Stimulated activated CD4-positive, alpha-beta T cell treated with anti-CD3 and anti-CD28 coated beads, Interleukin-2, amount 100 ng/mL, for 4 hours (primary cell): ENCODE measurements at places on chromosomes 1 and 21.

- no peak for DNase-seq
These were observed 128.0 kb downstream of the PSMG1 start for GRCh38 chr21:39055167-39055767.

GRCh38 chr1:64894438-64895196 is 71.7 kb downstream of the JAK1 start:
- DNase-seq = no peak

DNA sequence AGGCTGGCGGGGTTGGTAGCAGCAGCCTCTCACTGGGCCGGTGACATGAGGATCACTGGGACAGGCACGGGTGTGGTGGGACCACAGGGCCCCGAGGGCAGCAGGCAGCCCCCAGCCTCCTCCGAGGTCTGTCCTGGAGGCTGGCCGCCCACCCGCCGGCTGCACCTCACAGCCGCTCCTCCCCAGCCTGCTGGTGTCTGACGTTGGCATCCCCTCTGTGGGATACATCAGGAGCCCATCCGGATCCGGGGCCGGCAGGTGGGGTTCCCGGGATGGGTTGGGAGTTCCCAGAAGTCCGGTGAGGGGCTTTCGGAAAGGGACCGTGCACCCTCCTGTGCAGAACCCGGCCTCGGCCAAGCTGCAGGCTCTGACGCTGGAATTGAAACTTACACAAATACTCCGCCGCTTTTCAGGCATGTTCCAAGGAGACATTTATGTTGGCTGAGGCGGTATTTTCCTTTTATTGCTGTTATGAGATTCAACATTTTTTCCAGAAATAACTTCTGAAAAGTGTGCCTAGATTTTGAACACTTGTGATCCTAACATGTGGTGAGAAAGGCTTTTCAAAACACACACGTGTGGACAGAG is 142.1 kb upstream of the ARHGEF16 start:
- DNase-seq = no peak

DNA sequence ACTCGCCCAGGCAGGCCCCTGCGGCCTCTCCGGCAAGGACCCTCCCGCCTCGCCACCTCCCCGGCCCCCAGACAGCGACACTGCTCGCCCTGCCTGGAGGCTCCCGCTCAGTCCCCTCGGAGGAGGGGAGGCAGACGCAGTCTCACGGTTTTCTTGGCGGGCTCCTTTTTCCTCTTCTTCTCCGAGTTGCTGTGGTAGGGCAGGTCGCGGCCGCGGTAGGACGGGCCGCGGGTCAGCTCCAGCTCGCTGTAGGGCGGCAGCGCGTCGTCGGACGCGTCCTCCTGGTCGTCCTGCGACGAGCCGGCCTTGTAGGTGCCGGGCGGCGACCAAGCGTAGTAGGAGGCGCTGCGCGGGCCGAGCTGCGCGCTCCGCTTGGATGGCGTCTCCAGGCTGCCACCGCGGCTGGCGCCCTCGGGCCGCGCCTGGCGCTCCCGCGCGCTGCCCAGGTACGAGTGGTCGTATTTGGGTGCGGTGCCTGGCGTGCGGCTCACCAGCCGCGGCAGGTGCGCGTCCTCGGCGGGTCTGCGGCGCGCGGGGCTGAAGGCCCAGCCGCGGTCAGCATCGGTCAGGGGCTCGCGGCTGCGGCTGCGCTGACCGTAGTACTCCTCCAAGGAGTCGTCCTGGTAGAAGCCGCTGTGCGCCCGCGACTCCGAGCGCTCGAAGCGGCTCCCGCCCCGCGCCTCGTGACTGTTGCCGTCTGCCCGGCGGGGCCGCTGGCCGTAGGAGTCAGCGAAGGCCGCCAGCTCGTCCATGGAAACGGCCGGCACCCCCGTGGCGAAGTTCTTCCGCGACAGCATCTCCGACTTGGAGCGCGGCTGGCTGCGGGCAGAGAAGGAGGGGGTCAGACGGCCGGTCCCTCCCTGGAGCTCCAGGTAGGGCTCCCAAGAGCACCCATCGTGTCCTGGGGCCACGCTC is 44.8 kb upstream of the TADA1 start:
- no peak for DNase-seq

GRCh38 chr1:63960326-63960725 is 186.5 kb downstream of the ROR1 start:
- DNase-seq = no peak

GRCh38 chr1:207847116-207847515 is 63.8 kb downstream of the CD34 start:
- DNase-seq = no peak

DNA sequence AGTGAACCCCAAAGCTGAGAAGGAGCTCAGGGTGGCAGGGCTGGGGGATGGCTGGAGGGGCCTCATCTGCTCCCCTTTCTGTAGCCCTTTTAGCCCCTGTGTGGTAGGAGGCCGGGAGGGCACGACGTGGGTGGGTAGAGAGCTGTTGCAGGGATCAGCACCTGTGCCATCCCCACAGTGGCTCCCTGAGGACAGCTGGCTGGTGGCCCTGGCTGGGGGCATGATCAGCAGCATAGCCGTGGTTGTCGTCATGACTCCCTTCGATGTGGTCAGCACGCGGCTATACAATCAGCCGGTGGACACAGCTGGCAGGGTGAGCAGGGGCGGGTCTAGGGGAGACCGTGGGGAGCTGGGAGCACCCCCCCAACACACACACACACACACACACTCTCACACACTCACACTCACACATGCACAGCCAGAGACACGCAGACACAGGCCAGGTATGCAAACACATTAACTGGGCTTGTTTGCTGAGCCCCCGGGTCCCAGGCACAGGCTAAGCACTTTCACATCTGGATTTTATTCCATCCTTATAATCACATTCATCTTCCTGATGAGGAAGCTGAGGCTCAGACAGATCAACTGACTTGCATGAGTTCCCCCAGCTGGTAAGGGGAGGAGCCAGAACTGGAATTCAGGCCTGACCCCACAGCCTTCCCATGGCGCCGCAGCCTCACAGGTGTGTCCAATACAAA is 2.5 kb downstream of the SLC25A34 start:
- no peak for DNase-seq

- DNase-seq = no peak
These were observed 61.8 kb upstream of the GRHL3 start for GRCh38 chr1:24257373-24257772.

DNA sequence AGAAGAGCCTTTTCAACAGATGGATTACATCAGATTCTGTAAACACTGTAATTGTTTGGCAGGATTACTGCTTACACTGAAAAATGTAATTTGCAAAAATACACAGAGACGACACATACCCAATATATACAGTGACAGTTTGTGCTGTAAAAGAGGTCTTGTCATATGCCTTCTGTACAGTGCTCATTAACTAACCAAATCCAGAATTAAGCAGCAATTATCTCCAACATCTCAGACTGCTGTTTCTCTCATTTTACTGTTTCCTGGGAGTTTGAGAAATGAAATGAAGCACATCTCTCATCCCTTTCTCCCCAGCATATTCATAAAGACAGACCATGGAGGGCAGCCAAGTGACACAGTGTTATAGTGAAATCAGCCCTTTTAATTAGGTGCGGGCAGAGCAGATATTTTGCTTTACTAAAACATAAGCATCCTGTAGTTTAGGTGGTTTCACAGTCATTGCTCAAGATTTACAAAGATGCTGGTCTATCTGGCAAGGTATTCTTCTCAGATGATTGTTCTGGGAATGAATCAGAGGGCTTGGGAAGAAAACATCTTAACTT is 618.4 kb upstream of the USP24 start:
- no peak for DNase-seq

GRCh38 chr1:174789399-174789798 is 210.3 kb upstream of the CACYBP start:
- DNase-seq = no peak

- no peak for DNase-seq
These were observed 100.6 kb downstream of the KCND3 start for GRCh38 chr1:111888740-111889376.

- DNase-seq = no peak
These were observed 81.6 kb upstream of the LRRC8D start for GRCh38 chr1:89739013-89739843.

- peak; percentile 52 for DNase-seq
These were observed 495 bp downstream of the PI4KB start for GRCh38 chr1:151326619-151327222.

- DNase-seq = no peak
These were observed 478.0 kb downstream of the CAMTA1 start for GRCh38 chr1:7263021-7263960.

GRCh38 chr1:220666349-220666748 is 23.8 kb upstream of the C1orf115 start:
- DNase-seq = no peak

GRCh38 chr1:29271724-29272123 is 35.4 kb downstream of the PTPRU start:
- DNase-seq = no peak

DNA sequence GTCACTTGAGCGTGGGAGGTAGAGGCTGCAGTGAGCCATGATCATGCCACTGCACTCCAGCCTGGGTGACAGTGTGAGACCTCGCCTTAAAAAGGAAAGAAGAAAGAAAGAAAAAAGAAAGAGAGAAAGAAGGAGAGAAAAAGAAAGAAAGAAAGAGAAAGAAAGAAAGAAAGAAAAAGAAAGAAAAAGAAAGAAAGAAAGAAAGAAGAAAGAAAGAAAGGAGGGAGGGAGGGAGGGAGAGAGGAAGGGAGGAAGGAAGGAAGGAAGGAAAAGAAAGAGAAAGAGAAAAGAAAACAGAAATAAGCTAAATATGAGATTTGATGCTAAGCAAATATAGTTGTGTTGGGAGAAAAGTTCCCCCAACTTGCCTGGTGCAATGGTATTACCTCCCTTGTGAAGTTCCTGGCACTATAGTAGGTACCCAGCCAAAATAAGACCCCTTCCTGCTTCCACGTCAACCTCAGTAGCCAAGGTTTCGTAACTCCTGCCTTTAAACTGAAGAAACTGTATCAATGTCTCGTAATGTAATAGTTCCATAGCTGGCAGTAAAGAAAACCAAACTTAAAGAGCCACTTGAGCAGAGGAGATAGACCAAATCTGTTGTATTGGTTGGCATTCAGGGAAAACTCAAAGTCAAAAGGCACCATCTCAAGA is 88.1 kb upstream of the HNRNPU start:
- no peak for DNase-seq

- DNase-seq = no peak
These were observed 141.4 kb downstream of the PLPP3 start for GRCh38 chr1:56437959-56438358.

GRCh38 chr1:244159646-244160045 is 108.6 kb downstream of the ZBTB18 start:
- DNase-seq = no peak

DNA sequence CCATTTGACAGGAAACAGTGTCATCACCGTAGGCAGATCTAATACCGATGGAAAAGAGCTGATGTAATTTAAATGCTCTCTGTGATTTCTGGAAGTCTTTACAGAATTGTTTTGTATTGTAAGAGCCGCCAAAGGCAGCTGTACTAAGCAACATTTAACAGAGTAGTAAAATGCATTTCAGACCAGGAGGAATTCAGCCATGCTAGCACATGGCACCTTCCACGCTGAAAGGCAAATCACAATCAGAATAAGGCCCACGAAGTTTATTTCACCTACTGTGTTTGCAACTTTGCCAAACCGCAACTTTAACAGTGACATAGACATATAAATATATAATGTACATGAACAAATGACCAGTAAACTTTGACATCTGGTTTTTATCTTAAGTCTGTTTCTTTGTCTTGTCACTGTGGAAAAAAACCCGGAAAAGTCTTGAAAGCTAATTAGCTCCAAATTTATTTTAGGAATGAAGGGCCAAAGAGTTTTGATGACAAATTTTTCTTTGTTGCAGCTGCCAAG is 26.1 kb upstream of the DISC1 start:
- DNase-seq = no peak

GRCh38 chr1:109948285-109948630 is 36.3 kb upstream of the AHCYL1 start:
- no peak for DNase-seq

DNA sequence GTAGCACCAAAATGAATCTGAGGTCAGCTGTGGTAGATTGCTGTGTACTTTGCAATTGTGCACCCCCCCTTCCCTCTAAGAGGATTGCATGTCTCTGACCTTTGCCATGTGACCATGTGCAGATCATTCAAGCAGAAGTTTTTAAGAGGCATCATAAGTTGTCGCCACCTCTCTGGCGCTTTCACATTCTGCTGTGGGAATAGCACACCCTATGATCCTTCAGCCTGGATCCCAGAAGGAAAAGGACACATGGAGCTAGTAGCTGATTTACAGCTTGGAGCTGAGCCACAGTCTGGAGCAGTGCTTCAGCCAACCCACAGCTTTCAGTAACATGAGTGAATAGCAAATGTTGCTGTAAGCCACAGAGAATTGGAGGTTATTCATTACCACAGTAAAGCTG is 158.5 kb downstream of the TSEN15 start:
- DNase-seq = no peak

DNA sequence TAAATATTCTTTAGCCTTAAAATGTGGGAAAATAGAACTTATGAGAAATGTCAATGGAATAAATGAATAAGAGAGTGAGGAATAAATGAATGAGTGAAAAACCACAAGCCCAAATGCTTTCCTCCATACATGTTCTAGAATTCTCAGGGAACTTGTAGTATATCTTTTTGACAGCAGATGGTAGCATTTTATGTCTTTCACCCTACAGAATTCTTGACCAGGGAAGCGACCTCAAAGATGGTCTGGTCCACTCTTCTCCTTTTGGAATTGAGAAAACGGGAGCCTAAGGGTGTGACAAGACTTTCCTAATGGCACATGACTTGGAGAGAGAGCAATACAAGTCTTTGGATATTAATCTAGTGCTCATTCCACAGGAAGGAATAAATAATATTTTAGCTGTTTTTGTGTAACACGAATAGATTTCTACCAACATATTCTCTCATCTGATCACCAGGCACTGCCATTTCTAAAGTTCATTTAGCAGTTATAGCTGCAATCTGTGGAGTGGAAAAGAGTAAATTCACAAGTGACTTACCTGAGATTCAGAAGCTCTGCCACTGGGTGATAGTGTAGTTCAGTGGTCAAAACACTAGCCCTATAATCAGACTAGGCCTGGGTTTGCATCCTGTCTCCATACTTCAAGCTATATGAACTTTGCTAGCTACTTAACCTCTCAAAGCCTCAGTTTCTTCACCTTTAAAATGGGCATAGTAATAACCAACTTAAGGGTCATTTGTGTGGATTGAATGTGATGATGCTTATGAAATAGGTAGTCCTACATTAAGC is 15.0 kb upstream of the F5 start:
- DNase-seq = no peak

GRCh38 chr21:15826908-15827601 is 97.3 kb downstream of the USP25 start:
- DNase-seq = no peak

DNA sequence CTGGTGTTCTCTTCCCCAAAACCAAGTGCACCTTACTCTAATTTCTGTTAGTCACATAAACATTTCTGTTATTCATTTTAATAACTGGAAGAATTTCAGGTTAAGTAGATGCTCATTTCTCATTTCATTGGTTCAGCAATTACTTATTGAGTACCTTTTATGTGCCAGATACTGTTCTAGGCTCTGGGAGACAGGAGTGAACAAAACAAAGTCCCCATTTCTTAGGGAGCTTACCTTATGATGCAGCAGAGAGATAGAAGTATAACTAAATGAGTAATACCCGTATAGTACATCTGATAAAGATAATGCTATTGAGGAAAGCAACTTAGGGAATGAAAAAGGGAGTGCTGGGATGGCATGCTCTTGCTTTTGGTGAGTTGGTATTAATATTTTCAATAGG is 33.7 kb downstream of the LRRC8C start:
- DNase-seq = no peak

GRCh38 chr1:58870298-58870676 is 86.4 kb upstream of the JUN start:
- DNase-seq = no peak

- DNase-seq = no peak
These were observed 38.6 kb upstream of the SLC35F3 start for GRCh38 chr1:233865902-233866301.

- no peak for DNase-seq
These were observed 86.8 kb downstream of the SMYD3 start for GRCh38 chr1:246420300-246420699.
